ENCODE measurements at places on chromosomes 5 and 9.

- DNase-seq: no peak
Measured at GRCh38 chr9:90546200-90546599, 96.4 kb downstream of the DIRAS2 start.

GRCh38 chr9:33619666-33620404, 95.8 kb downstream of the ANKRD18B start:
- peak; percentile 36 for DNase-seq

DNA sequence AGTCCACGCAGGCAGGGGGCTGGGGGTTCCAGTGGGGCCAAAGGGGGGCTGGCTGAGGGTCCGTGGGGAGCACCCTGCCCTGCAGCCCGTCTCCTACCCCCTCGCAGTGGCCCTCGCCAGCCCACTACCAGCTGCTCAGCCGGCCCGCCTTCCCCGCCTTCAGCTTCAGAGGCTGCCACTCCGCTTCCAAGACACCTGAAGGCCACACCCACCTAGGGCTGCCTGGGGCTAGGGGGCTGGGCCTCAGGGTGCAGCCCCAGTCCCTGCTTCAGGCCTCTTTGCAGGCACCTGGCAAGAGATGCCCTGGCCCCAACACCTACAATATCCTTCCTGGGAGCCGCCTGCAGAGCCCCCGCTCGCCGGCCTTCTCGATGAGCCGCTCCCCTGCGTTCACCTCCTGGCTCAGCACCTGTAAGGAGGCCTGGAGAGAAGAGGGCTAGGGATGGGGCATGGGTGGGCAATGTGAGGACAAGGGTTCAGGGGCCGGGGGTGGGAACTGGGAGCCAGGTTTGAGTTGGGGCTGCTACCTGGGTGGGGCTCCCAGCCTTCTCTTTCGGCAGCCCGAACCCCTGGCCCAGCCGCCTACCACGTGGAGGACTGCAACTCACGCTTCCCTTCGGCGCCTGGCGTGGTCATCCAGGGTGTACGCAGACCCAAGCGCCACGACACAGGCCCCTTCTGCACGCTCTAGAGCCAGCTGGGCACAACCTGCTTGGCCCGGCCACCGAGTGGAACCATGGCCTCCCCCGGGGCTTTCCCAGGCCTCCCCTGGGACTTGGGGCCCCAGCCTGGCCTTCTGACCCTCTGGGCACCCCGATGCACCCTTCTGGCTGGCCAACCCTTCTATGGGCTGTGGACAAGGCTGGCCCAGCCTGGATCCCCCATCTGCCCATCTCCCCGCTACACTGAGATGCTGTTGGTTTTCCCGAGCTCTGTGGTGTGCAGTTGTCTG, 1.7 kb downstream of the STPG3 start:
- DNase-seq: no peak

DNA sequence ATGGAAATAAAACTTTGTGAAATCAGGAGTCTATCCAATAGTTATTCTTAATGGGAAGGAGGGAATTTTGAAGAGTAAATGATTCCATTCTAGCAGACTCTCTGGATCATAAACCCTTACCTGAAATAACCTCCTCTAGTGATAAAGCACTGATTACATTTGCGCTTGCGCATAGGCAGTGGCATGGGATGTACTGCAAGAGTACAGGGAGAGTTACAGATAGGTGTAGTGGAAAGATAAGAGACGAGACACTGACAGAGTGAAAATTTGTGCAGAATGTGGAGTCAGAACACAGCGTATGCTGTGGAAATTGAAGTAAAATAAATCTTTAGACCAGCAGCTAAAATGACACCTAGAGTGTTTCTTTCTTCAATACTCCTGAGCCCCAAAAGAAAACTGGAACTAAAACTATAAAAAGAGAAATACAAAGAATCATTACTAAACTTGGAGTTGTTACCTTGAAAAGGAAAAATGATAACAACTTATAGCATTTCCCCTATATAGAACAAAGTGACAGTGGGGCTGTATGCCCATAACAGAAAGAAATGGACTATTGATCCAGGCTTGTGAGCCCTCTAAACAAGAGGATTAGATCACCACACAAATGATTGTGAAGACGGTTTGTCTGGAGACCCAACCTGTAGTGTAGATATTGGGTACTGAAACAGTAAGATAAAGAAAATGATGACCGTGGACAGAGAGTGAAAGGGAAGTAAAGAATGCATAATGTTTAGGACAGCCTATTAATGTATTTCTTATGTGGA, 1471.2 kb upstream of the NUDT12 start:
- no peak for DNase-seq

GRCh38 chr9:77616191-77616590, 31.9 kb downstream of the GNA14 start:
- DNase-seq: no peak

DNA sequence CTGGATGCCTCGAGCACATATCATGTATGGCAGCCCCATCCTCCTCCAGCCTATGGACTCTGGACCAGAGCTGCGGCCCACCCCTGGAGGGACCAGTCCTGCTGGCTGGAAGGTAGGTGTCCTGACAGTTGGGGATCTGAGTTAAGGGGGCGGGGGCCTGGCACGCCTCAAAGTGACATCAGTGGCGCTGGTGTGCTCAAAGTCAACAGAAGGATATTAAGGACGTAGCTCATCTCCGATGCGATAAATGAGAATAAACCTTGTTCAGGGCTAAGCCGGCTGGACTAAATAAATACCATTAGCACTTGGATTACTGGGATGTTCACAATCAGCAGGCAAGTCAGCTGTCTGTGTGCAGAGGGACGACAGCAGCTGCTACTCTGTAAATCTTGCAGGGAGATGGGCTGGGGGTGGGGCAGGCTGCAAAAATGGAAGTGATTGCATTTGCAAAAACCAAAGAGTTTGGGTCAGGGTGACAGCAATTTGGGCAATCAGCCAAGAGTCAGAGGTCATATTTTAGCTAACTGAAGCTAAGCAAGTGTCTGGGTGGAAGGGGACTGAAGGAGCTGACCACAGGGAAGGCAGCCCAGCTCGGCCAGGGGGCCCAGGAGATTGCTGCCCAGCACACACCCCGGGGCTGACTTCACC, 80.0 kb upstream of the LRRTM2 start:
- no peak for DNase-seq

- peak; percentile 33 for DNase-seq
Measured at GRCh38 chr9:22307013-22307711, 139.5 kb upstream of the DMRTA1 start.

GRCh38 chr5:1007681-1008450, 736 bp upstream of the NKD2 start:
- no peak for DNase-seq

DNA sequence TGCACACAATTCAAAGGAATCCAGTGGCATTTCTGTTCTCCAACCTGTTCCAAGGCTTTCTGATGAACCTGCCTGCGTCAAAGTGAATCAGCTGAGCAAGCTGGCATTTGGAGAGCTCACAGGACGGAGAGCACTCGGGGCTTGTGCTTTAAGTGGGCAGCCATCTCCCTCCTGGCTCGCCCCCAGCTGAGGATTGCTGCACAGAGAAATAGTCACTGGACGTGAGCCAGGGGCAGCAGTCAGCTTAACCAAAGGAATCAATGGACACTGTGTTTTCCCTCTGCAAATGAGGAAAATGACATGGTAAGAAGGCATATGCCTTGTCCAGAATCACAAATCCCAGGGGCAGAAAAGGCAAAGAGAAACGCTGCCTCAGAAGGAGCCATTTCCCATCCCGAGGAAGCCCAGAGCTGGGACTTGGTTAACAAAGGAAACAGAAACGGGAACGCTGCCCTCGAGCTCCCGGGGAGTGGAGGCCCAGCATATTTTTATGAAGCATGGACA, 299.4 kb downstream of the ZSWIM6 start:
- DNase-seq: peak; percentile 73

DNA sequence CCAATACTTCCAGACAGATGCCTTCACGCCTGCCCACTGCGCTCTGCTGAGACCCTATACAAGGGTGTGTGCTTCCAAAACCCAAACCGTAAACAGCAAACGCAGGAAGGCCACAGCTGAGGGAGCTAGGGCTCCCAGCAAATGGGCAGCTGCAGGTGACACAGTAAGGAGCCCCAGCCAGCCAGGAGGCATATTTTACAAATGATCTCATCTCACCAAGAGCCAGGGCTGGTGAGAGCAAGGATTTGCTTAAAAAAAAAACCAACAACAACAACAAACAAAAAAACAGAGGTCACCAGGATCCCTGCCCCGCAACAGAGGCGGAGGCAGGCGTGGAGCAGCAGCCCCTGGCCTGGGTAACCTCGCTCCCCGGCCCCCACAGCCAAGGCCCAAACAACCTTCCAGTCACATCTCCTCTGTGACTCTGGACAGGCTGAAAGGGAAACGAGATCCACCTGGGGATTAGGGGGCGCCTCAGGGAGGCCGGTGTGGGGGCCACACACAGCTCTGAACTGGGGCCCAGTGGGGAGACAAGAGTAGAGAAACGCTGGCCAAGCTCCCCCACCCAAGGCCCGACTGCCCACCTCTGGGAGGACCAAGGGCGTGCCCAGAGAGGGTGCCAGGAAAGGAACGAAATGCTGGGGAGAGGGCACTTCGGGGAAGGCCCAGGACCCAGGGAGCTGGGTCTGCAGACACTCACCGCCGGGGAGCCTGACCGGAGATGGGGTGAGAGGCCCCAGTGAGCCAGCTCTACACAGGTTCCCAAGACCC, 3.3 kb downstream of the NACC2 start:
- DNase-seq: no peak

GRCh38 chr5:179860301-179860700, 1.7 kb upstream of the MRNIP start:
- DNase-seq: no peak

DNA sequence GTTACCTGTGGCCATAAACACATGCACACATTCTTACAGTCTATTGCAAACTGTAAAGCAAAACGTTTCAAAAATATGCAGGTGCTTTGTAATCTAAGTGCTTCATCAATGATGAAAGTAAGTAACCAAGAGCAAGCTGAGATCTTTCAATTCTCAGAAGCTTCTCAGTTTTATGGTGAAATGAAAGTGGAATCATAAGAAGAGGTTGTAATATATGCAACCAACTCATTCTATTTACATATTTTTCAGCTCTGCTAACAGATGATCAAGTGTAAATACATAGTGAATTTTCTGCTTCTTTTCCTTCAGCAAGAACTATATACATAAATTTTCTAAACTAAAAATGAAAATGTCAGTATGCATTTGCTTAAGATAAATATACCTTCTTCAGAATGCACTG, 33.1 kb upstream of the PRDM9 start:
- no peak for DNase-seq

DNA sequence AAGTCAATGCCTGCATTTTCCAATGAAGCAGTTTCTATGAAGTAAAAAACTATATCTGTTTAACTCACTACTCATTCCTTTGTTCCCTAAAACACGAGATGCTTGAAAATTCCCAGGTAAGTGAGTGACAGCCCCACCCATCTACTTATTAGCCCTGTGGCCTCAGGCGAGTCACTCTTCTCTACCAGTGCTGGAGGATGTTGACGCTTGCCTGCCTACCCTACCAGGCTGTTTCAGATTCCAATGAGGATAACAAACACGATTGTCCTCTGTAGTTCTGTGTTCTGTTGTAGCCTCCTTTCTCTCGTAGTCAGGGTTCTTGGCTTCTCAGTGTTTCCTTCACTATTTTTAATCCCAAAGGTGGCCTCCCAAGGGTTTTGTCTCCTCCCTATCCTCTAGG, 388.8 kb downstream of the KDM4C start:
- no peak for DNase-seq

- no peak for DNase-seq
Measured at GRCh38 chr9:22617156-22617555, 170.5 kb downstream of the DMRTA1 start.

DNA sequence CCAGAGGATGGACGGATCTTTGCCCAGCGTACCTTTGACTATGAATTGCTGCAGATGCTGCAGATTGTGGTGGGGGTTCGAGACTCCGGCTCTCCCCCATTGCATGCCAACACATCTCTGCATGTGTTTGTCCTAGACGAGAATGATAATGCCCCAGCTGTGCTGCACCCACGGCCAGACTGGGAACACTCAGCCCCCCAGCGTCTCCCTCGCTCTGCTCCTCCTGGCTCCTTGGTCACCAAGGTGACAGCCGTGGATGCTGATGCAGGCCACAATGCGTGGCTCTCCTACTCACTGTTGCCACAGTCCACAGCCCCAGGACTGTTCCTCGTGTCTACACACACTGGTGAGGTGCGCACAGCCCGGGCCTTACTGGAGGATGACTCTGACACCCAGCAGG, 1.9 kb downstream of the PCDHGC5 start:
- DNase-seq: no peak

DNA sequence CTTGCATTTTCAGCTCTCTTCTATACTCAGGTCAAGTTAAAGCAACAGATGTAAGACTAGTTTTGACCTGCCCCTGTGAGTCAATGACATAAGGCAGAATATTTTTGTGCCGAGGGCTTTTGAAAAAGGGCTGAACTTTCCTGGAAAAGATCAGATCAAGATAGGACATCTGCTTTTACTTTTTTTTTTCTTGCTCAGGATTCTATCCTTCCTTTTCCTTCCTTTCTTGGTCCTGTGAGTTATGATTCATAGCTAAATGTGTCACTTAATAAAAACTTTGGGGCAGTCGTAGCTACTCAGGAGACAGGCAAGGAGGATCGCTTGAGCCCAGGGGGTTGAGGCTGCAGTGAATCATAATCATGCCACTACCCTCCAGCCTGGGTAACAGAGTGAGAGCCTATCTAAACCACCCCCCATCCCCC, 84.3 kb upstream of the BRINP1 start:
- no peak for DNase-seq

Data from COLO829 (cell line).